ENCODE measurements at places on chromosomes 12 and 14.

DNA sequence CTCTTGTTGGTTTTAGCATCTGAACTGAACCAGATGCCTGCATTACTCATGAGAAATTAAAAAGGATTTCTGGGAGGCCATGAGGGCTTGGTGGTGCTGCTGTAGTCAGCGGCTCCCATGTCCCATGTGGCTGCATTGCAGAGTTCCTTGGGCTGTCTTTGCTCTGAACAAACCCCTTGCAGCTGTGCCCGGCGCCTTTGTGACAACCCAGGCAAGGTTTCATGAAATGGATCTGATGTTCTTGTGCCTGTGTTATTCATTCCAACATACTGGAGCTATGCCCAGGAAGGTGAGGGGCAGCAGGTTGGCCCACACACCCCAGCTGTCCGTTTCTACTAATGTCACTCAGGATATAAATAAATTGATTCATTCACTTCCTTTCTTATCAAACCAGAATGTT, 40.8 kb downstream of the TGFB3 start:
- no peak for DNase-seq

DNA sequence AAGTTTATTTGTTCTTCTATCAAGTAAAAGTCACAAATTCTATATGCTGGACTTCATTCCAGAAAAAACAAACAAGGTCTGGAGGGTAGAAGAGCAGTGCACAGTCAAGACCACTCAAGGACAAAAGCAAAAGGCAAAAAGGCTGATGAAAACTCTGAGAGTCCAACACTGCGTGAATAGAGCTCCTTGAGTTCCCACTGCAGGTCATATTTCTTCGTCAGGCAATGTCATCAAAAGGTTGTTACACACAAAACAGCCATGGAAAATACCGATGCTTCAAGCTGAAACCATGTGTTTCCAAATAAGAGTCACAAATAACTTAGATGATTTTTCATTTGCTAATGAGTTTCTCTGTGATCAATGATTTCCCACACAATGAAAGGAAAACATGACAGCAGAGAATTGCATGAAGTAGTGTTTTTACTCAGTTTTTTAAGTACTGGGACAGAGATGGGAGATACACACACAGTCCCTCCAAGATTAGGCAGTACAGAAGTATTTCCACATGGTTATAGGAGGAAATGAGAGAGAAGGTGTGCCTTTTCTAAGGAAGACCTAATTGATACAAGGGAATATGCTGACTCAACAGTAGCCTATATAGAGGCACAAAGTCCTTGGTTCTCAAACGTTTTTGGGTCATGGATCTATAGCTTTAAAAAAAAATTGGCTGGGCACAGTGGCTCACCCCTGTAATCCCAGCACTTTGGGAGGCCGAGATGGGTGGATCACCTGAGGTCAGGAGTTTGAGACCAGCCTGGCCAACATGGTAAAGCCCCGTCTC, 177.7 kb downstream of the MED13L start:
- no peak for DNase-seq

DNA sequence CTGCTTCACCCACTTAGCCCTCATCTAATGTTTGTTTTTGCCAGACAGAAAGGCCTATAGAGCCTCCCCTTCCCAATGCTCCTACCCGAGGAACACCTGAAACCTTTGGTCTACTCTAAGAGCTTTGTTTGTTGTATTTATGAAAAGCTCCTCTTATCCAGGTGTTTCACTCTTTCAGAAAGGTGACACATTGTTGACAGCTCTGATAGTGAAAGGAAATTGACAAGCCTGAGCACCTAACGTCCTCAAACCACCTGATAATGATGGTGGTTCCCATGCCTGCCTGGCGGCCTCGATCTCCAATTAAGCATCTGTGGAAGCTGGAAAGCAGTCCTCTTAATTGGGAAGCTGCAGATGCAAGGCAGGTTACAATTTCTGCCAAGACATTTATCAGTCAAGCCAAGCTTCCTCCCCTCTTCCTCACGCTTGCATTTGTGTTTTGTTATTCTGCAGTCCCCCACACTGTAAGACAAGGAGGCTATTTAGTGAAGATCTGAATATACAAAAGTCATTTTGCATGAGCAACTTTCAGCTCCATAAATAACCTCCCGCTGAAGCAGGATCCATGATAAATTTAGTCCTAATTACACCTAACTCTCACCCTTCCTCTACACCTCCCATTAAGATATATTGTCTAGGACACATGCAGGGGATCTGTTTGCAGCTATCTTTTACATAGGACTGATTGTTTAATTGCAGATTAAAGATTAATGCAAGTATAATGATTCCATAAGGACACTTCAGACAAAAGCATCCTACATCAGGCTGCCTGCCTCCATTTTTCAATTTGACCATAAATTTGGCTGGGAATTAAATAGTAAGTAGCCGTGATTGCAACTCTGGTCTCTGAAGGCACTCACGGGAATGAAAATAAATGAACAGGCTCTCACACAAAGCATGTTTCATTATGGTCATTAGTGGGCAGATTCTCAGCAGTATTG, 288.6 kb downstream of the PDZRN4 start:
- no peak for DNase-seq

DNA sequence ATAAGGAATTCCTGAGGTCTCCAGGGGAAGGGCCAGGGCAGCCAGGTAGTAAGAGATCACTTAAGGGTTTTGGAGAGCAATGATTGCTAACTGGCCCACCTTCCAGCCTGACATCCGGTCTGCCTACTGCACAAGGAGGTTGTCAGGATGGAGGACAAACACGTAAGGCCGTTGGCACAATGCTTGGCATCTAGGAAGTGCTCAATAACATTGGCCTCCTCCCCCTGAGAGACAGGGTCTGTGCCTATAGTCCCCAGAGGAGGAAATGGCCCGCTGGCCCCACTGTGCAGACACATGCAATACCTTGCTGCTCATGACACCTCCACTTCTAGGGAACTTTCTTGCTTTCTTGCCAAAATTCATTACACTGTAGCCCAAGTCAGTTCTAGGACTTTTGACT, 73.2 kb downstream of the NTF3 start:
- DNase-seq, result no peak

DNA sequence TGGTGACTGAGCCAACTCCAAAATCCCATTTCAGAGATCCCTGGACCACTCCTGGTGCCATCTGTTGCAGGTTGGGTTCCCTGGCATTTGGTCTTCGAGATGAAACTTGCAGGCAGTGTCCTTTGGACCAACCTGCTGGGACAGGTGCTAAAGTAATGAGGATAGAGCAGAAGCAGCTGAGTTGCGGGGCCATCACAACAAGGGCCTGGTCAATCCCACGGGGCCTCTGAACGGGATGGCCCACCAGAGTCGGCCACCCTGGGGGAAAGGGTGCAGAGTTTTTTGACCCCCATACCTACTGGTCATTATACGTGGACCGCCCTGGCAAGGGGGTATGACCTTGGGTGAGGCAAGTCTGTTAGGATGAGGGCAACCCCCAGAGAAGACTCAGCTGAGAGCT, 39.3 kb downstream of the DLK1 start:
- DNase-seq, result no peak

Measured in ELR (cell line).